Skin of body (tissue), 3 donors: ENCODE measurements at places on chromosomes 1 and 21.
A peak's percentile ranks its signal among the peaks of the same experiment; 100 is the strongest.

GRCh38 chr1:186628910-186629309 is 51.3 kb downstream of the PTGS2 start:
- DNase-seq, result no peak

DNA sequence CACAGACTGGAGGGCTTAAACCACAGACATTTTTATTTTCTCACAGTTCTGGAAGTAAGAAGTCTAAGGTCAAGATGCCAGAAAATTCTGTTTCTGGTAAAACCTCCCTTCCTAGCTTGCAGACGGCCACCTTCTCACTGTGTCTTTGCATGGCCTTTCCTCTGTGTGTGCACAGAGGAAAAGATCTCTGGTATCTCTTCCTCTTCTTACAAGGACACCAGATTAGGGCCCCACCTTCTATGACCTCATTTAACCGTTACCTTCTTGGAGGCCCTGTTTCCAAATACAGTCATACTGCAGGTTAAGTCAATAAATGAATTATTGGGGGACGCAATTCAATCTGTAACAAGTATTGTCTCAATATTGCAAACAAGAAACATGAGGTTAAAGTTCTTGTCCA is 63.0 kb upstream of the PRDX6 start:
- DNase-seq, result no peak

DNA sequence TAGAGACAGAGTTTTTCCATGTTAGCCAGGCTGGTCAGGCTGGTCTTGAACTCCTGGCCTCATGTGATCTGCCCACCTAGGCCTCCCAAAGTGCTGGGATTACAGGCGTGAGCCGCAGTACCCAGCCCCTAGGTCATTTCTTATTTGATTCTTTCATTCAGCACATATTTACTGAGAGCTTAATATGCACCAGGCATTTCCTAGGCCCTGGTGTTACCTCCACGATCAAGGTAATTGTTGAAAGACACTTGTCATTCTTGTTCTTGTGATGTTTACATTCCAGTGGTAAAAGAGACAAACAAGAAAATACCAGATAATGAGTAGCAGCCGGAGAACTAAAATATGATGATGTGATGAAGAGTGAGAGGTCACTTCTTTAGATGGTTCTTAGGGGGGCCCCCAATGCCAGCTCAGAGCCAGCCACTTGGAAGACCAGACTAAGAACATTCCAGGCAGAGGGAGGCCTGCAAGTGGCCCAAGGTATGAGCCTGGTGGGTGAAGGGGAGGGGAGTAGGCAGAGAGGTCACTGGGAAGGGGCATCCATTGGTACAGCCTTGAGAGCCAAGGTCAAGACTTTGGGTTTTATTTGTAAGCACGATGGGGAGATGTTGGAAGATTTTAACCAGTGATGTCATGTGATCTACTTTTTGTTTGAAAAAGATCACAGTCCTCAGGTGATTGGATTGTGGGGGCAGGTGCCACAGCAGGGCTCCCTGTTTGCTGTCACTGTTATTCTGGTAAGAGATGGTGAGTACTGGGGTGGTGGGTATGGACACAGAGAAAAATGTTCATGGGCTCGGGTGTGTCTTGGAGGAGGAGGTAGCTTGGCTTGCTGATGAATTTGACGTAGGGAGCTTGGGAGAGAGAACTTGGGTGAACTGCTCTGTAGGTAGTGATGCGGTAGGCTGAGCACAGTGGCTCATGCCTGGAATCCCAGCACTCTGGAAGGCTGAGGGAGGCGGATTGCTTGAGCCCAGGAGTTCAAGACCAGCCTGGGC is 18.7 kb downstream of the UBE2Q1 start:
- DNase-seq, result no peak

DNA sequence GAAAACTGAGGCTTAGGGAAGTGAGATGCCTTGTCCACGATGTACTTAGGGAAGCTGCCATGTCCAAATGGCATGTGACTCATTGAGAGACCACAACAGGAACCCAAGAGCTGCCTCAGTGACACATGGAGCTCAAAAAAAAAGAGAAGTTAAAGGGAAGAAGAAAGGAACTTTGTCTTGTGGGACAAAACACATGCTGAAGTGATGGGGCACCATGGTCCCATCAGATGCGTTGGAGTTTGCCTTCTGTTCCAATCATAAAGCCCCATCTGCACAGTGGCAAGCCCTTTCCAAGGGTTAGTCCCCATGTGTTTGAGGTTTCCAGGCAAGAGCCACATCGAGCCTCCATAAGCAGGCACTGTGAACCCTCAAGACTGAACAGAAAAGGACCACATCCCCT is 8.0 kb downstream of the MED8 start:
- no peak for DNase-seq

GRCh38 chr21:46057710-46058241 is 40.1 kb upstream of the COL6A2 start:
- DNase-seq, result no peak

DNA sequence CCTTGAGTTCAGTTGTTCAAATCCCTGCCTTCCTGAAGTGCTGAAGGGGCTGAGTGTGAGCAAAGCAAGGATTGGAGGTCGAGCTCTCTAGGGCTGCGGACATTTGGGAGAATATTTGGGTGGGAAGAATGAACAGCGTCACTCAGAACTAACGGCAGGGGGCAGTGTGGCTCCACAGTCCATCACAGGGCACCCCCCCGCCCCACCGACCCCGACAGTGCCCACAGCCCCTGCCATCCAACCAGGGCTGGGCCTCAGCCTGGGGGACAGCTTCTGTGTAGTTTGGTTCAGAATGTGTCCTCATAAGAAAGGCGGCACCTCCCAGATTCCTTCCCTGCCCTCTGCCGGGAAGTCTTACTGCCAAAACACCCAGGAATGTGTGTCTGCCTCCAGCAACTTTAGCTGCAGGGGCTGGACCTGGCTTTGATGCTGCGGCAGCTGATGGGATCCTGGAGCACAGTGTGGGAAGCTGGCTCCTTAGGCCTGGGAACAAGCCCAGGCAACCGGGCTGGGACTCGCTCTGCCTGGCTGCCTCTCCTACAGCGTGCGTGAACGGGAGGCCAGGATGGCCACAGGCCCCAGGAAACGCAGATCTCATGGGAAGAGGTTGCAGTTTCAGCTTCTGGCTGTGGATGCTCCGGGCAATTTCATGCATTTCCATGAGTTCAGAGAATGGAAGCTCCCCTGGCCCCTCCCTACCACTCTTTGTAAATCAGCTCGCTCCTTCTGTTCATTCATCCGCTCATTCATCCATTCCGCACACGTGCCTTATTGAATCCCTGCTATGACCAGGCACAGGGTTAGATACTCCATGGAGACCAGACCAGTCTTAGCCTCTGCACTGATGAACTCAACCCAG is 104.9 kb upstream of the TMPRSS2 start:
- peak; percentile 90 for DNase-seq

DNA sequence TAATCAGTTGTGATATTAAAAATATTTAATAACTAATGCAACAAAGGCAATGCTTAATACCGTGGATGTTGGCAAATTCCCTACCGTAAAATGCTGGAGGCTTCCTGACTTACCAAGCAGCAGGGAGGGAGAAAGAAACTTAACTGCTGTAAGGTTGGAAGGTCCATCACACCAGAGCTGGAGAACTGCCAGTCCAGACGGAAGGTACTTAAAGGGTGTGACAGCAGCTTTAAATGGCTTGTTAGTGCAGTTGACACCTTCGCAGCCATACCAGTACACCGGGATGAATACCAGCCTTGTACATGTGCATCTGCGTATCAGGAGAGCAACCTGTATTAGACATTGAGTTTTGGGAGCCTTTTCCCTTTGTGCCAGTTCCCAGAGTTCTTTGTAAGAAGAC is 269.5 kb upstream of the NCAM2 start:
- DNase-seq, result no peak

- DNase-seq, result no peak
Measured at GRCh38 chr1:8780405-8780804, 37.0 kb downstream of the RERE start.

- DNase-seq, result peak; percentile 5
Measured at GRCh38 chr1:62508187-62508758, 71.4 kb downstream of the USP1 start.

DNA sequence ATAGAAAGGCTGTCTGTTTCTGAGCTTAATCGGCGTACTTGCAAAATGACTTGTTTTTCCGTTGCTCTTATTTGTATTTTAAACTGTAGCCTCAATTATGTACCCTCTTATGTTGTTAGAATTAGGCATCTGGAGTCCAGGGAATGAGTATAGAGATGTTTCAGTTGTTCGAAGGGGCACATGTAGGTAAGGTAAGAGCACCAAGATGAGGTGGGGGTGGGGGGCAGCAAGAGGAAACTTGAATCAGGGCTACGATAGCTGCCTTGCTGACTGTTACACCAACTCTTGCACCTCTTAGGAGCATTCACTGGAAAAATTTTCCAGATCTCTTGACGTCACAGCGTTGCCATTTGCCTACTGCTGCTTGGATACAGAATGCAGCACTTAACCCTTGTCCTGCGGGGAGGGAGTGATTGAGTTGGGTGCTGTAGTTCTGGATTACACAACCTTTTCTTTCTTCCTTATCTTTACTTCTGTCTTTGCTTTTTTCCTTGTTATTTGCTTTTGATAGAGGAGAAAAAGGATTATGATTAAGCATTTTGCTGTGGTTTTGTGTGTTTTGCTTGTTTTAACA is 3.2 kb downstream of the ATP1B1 start:
- no peak for DNase-seq
